ENCODE measurements at places on chromosomes 7 and 10.

DNA sequence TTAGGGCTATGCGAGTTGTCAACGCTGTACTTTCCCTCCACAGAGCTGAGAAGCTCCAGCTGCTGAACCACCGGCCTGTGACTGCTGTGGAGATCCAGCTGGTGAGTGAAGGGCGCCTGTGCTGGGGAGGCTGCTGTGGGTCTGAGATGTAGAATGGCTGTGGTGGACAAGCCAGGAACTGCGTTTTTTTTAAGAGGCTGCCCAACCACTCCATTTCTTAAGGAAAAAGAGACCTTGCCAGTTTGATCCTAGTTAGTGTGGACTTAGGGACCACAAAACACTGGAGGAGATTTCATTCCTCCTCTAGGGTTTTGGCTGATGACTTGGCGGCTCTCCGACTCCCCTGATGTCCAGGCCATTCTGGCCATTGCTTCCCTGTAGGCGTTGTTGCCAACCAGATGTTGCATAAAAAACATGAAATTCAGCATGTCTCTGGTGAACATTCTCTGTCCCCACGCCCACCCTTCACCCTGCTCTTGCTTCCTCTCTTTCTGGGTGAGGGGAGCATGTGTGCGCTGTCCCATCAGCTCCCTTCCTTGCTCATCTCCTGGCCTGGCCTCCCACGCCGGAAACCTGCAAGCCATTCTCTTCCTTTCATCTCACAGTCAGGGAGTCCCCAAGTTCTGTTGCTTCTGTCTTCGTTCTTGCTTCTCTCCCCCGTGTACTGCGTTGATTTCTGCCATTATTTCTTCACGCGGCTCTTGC lies 30.9 kb downstream of the CRCP start:
- DNase-seq, result peak; percentile 18

DNA sequence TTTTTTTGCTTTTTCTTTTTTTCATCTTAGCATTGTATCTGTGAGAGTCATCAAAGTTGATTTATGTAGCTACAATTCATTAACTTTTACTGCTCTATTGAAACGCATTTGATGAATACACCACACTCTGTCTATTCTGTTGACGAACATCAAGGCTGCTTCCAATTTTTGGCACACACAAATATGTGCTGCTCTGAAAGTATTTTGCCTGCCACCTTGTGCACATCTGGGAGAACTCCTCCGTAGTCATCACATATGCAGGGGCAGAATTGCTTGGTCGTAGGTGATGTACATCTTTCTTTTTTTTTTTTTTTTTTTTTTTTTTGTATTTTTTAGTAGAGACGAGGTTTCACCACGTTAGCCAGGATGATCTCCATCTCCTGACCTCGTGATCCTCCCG lies 796.8 kb downstream of the KCNMA1 start:
- DNase-seq, result no peak

DNA sequence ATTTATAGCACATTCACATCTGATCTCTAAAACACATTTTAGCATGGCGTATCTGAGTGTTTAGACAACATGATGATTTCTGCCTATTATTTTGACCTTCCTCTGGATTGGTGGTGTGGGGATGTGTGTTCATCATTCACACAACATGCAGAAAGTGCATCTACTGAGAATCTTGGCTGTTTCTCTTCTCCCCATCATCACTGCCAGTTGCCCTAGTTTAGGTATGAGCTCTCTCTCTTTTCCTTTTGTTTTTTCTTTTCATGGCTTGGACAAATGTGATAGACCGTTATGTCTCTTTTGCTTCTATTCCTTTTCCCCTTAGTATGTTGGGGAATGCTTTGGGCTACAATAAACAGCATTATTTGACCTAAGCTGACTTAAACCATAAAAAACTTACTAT lies 239.2 kb upstream of the FZD8 start:
- DNase-seq, result no peak

GRCh38 chr7:51031216-51031615 lies 248.5 kb upstream of the GRB10 start:
- no peak for DNase-seq

GRCh38 chr10:88592906-88593305 lies 6.3 kb downstream of the LIPJ start:
- DNase-seq, result no peak

DNA sequence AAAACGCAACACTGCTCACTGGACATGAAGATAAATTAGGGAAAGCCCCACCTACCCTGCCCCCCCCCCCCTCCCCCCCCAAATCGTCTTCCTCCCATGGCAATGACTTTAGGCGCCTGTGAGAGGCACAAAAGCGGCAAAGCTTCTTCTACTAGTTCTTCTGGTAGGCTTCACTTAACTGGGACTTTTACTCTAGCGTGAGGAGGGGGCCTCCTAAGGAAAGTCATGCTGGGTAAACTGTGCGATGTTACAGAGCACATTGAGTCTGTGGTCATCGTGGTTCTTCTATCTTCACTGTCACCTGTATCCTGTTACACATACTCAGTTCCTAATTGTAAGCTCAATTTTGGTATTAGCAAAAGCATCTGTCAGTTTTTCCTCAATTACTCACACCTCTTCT lies 25.1 kb downstream of the HSPB1 start:
- DNase-seq, result no peak

DNA sequence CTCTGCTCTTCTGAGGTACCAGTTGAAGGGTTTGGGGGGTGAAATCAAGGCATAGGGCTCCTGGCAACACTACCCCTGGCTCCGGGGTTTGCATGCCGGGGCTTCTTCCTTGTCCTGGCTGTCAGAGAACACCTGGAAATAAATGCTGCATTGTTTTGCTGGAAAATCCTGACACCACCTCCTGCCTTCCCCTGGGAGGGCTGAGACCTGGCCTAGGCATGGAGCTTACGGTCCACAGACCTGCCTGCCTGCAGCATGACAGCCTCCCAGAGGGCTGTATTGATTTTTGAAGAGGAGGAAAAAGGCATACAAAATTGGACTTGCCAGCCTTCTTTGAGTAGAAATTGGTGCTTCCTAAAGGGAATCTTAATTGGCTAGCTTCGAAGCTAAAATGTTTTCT lies 227.1 kb downstream of the MGMT start:
- DNase-seq, result peak; percentile 52

DNA sequence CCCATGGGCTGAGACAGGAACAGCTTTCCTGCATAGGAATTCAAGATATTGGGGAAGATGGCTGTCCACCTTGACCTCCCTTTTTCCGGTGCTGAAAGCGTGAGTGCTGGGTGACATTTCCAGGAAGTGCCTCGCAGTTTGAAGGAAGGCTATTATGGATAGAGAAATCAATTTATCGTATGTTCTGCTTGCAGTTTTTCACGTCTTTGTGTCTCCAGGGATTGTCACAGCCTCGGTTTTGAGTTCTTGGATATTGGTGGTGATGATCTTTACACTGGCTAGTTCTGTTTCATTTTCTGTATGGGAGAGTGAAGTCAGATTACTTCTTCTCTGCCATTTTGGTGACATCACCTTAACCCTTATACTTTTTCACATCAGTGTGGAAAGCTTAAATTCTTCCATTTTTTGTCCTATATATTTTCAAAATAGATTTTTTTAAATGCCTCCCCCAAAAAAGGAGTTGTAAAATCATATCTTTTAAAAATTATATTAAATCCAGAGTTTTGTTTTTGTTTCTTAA lies 102.5 kb upstream of the APBB1IP start:
- DNase-seq, result no peak

- DNase-seq, result no peak
Measured at GRCh38 chr7:78367280-78367773, 568.8 kb downstream of the PHTF2 start.

- DNase-seq, result no peak
Measured at GRCh38 chr7:20865684-20866083, 79.0 kb upstream of the SP8 start.
